ENCODE measurements at places on chromosomes 7 and 10.

DNA sequence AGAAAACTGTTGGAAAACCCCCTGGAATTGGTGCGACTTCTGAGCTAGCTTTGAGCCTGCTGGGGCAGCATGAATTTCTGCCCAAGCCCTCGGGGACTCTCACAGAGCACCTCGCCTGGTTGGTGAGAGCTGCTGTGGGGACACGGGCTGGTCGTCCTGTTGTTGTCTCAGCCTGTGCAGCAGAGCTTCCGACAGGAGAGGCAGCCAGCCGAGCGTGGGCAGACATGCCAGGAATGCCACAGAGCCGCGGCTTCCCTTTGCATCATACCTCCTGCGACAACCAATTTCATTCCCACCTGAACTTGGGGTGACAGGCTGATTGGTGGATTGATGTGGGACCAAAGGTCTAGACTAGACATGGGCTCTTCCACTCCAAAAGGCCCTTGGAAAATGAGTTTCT, 60.2 kb upstream of the NRBF2 start:
- no peak for DNase-seq

DNA sequence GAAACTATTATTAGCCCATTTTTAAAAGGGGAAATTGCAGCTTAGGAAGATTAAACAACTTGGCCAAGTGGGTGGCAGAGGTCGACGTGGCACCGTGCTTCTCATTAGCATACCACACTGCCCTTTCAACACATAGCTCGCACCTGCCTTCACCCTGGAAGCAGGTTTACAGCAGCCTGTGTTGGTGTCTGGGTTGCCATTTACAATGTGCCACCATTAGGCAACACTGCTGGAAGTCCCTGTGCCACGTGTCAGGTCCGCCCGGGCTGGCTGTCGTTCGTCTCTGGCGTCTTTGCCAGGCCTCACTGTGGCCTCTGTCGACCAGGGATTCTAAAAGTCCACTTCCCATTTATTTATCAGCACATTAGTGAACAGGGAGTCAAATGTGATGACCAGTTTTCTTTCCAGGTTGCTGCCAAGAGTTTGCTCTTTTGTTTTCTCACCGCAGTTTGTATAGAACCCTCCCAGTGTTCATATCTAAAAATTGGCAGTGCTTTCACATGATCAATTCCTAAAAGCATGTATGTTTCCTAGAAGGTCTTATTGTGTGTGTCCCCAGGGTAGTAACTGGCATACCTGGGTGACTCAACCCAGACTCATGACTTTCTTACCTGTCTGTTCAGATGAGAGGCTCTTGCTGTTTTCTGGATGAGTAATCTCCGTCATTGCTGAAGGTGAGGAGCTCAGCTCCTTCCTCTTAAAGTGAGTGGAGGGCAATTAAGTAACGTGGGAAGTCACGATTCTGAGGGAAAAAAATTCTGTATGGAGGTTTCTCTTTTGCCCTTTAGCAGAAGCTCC, 9.2 kb downstream of the INSIG1 start:
- DNase-seq, result no peak

DNA sequence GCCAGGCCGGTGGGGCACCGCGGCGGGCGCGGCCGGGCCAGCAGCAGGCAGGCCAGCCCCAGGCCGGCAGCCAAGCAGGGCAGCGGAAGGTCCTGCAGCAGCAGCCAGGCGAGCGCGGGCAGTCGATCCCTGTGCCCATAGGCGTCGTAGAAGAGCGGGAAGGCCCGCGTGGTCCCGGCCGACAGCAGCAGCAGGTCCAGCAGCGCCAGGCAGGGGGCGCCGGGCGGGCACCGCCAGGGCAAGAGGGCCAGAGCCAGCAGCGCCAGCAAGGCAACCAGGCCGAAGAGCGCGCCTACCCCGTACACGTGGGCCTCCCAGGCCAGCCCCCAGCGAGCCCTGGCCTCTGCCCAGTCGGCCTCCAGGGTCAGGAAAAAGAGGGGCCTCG, 8.4 kb upstream of the RBM28 start:
- DNase-seq, result no peak

DNA sequence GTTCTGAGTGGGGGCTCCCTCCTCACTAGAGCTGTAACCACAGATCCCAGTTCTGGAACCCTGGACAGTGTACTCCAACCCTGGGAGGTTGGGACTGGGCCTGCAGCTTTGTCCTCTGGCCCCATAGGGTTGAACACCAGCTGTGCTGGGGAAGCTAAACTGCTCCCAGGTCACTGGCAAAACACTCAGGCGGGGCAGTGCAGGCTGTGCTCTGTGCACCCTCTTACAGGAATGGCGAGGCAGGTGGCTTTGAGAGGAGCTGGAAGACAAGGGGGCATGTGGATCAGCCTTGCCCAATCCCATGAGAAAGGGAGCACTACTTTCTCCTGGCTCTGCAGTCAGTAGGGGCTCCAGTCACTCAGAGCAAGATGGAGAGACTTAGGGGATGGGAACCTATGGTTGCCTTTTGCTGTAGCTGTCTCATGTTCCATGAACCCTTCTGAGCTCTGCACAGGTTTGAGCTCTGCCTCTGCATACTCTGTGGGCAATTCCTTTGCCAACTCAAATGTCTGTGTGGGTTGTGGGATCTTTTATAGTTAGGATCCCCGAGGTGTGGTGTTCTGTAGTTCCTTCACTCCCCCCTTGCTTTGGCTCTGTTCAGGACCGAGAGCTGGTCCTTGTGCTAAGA, 90.7 kb downstream of the SLC25A40 start:
- DNase-seq, result no peak

- DNase-seq, result no peak
Observed at GRCh38 chr7:50962962-50963374, 180.3 kb upstream of the GRB10 start.

GRCh38 chr7:20697351-20697750, 81.9 kb downstream of the ABCB5 start:
- no peak for DNase-seq

DNA sequence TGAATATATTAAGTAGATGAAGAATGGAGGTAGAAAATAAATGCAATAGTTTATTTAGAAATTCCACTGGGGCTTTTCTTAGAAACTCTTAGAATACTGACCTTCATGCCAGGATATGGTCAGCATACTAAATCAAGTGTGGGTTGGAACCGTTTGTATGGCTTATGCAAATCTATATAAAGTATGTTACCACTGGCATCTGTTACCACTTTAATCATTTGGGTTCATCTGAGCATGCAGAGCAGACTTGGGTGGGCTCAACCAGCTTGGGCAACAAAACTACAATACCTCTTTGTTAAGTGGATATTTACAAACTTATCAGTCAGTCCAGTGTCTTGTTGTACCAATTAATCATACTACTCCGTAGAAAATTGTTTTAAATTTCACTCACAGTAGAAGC, 125.8 kb downstream of the CRPPA start:
- no peak for DNase-seq

DNA sequence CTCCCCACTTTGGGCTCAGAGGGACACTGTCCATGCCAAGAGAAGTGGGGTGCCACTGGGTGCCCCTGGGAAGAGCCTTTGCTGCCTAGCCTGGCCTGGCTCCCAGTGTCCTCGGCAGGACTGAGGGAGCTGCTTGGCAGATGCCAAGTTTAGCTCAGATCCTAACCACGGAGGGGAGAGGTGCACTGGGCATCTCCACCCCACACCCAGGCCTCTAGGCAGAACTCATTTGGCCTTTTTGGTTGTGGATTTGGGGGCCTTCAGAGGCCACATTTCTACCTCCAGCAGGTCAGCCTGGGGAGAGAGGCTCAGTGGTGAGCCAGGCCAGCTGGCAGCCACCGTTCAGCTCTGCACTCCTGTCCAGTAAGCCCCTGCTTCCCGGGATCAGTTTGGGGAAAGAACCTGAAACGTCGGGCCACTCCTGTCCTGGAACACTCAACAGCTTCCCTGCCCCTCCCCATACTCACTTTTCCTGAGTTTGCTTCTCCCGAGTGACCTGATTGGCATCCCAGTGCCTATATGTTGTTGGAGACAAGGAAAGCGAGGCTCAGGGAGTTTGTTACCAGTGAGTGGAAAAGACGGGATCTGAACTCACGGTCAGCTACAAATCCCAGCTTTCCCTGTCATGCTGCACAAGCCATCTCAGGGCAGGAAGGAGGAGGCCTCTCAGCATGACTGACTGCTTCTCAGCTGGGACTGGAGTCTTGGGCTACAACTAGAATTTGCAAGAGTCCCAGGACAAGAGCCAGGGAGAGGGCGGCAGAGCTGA, 11.2 kb upstream of the CXCL12 start:
- DNase-seq, result no peak
